Anterior cingulate cortex (tissue), 58 donors: ENCODE measurements at places on chromosomes 11 and 22.

DNA sequence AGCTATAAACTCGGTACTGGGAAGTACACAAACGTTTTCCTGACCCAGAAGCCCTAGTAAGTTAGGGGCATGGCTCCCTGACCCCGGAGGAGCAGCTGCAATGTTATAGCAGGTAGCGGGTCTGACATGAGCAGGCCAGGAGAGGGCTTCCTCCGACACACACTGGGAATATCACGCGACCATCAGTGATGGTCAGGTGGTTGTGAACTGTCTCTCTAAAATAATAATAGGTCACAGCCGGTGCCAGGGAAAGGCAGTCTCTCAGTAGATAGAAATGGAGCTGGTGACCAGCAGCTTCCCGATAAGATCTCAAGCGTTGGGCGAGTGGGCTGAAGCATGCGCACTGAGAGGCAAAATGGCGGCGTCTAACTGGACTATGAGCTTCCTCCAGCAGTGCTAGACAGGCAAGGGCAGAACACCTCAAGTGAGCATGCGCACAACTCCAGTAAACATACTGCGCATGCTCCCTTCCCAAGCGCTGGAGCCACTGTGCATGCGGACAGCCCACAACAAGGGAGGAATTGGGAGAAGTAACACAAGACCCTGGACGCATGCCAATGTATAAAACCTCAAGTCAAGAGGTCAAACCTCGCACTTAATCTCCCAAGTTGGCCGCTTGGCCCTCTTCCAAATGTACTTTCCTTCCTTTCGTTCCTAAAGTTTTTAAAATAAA lies 22.3 kb upstream of the TESMIN start:
- no peak for DNase-seq

DNA sequence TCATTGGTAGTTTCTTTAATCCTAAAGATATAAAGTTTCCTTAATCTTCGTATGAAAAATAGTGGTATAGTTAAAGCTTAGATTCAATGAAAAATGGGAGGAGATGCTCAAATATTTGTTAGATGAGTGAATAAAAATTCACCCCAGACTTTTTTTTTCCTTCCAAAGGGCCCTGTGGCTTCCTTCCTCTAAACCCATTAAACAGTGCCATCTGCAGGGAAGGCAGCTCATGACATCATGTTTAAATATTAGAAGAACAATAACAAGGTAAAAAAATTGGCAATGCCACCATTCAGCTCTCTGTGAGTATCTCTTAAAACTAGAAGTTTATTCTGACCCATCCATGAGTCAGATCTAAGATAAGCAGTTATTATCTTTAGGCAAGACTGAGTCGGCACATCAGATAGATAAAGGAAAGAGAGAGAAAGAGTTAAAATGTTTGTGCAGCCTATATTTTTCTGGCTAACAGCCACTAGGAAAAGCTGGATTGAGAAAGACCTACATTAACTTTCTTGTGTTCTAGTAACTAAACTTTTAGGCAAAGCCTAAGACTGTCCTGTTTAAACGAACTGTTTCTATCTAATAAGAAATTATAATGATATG lies 19.1 kb upstream of the OOSP1 start:
- DNase-seq: no peak

- peak; percentile 63 for DNase-seq
Measured at GRCh38 chr11:134951305-134951700, 539.3 kb upstream of the B3GAT1 start.

DNA sequence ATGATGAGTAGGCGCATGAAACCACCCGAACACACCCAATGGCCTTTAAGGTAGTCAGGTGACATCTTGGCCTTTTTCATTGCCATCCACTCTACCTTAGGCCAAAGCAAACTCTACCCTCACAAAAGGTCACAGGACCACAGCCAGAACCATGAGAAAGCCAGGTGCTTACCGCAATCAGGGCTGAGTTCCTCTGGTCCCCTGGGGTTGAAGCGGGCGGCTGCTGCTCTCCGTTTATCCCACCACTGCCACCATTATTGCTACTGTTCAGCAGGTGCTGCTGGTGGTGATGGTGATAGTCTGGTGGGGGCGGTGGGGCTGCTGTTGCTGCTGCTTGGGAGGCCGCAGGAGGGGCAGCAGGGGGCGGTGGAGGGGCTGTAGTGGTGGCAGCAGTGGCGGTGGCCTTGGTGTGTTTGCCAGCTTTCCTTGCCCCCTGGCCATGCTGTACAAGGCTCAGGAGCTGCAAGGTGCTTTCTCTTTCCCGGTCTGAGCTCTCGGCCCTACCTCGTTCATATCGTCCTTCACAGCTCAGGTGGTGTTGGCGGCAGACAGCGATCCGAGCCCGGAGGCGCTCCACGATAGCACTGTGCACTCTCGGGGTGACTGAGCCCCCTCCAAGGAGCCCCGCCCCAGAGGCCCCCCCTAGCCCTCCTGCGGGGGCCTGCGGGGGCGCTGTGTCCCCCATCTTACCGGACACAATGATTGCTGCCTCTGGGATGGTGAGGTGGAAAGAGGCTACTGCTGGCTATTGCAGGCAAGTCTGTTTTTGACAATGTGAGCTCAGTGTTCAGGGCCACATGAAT lies 1.6 kb downstream of the MAML2 start:
- peak; percentile 48 for DNase-seq

- no peak for DNase-seq
Measured at GRCh38 chr11:65663639-65664200, 1.0 kb upstream of the RELA start.

DNA sequence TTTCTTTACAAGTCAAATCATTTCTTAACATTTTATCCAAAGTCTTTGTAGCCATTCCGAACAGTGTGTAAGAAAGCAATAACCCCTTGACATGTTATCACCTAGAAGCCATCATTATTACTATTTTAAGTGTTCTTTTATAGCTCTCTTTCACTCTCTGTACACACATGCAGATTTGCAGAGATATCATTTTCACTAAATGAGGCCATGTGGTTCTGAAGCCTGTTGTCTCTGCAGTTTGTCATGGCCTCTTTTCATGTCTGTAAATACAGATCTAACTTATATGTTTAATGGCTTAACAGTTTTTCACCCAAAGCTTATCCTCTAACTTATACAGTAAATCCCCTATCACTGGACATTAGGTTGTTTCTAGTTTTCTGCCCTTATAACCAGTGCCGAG lies 166.8 kb downstream of the MYO18B start:
- no peak for DNase-seq
